ENCODE measurements at places on chromosomes 1 and 21. TPM values are rescaled to one million over a fixed set of nuclear protein-coding genes. Genes with fewer than 3 reads are reported as not detected.

DNA sequence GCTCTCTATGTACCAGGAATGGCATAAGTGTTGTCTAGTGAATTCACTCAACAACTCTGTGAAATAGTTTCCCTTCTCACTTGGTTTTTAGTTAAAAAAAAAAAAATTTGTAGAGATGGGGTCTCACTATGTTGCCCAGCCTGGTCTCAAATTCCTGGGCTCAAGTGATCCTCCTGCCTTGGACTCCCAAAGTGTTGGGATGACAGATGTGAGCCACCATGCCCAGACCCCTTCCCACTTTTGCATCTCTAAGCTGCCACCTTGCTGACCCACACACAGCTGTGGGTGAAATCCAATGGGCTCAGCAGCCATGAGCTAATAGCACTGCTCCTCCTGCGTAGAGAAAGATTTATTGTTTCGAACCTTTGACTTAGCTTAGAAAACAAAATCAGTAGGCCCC lies 33.5 kb downstream of the NEK2 start:
- no peak for DNase-seq

GRCh38 chr1:183595537-183595936 lies 5.3 kb upstream of the NCF2 start:
- DNase-seq, result no peak

LSM10 gene
- total RNA-seq, result 58.7 TPM

DNA sequence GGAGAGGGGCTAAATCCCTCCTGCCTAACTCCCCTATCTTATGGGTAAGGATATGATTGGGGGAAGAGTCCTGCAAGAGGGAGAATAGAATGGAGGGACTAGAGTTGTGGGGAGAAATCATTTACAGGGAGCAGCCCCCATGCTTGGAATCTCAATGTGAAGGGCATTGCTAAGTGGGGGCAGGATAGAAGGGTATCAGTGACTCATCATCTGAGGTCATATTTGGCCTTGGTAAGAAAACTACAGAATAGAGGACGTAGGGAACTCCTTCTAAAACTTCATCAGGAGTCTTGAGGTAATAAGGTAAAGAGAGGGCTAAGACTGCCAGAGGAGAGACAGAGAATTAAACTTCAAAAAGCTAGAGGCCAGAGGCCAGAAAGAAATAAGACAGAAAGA lies 487 bp downstream of the HJV start:
- DNase-seq, result no peak

DNA sequence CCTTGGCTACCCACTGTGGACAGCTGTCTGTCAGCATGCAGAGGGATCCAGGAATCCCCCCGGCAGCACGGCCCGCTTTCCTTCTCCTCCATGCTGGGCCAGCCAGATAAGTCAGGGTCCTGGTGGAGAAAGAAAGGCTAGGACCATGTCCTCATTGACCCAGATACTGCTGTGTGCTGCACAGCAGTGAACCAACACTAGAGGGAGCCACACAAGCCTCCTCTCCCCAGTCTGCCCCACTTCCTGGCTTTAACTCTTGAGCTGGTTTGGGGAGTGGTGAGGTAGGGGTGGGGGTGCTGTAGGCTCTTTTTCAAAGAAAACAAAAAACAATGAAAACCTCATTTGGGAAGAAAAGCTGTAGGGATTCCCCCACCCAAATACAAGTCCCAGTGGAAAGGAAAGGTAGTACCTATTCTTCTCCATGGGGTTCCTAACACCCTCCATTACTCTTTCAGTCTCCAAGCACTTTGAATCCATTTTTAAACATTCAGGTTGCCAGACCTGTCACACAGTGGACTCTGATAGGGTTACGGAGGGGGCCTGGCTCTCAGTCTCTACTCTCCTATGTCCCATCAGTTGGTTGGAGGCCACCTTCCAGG lies 84.9 kb upstream of the CD1D start:
- no peak for DNase-seq

- DNase-seq, result no peak
These were observed 112.8 kb upstream of the SLC35F3 start for GRCh38 chr1:233791721-233792120.
